Putamen (tissue), 1 donor: ENCODE measurements at places on chromosomes 4 and X.

DNA sequence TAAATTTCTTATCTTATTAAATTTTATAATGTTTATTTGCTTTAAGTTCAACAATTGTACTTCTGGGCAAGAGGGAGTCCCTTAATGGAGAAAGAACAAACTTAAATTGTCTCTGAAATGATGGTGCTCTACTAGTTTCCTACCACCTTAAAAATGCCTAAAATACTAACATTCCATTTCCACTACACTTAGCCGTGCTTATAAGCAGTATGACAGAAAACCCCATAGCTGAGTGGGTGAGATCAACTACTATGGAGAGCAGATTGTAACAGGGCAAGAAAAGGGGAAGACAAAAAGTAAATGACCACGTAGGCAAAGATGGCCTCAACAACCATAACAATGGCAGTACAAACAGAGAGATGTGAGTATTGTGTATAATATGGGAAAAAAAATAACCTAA is 35.0 kb downstream of the RFC1 start:
- DNase-seq, result no peak

GRCh38 chr4:114926583-114926982 is 186.8 kb downstream of the NDST4 start:
- DNase-seq, result peak; percentile 59

GRCh38 chrX:74015379-74016019 is 288.5 kb upstream of the ZCCHC13 start:
- peak; percentile 39 for DNase-seq

- no peak for DNase-seq
Observed at GRCh38 chr4:78720994-78721677, 55.0 kb upstream of the BMP2K start.

DNA sequence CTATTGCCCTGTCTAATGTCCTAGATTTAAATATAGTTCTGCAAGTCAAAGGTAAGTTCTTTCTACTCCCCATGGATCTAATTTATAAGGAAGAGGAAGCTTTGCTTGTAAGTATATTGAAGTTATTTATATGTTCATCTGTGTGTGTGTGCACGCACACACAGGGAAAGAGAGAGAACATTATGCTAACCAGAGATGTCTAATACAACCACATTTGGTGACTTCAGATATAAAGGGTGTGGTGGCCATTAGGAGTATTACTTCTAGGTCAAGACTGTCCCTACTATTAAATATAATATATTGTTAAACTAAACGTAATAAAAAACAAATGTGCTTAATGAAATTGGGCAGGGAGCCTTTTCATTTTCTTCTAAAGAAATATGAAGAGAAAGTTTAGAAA is 4.1 kb downstream of the DCK start:
- DNase-seq, result no peak

GRCh38 chr4:3010577-3010976 is 47.2 kb downstream of the GRK4 start:
- no peak for DNase-seq

GRCh38 chr4:88353324-88353723 is 25.3 kb upstream of the HERC6 start:
- DNase-seq, result no peak

GRCh38 chr4:140240237-140240636 is 86.3 kb upstream of the MAML3 start:
- no peak for DNase-seq

DNA sequence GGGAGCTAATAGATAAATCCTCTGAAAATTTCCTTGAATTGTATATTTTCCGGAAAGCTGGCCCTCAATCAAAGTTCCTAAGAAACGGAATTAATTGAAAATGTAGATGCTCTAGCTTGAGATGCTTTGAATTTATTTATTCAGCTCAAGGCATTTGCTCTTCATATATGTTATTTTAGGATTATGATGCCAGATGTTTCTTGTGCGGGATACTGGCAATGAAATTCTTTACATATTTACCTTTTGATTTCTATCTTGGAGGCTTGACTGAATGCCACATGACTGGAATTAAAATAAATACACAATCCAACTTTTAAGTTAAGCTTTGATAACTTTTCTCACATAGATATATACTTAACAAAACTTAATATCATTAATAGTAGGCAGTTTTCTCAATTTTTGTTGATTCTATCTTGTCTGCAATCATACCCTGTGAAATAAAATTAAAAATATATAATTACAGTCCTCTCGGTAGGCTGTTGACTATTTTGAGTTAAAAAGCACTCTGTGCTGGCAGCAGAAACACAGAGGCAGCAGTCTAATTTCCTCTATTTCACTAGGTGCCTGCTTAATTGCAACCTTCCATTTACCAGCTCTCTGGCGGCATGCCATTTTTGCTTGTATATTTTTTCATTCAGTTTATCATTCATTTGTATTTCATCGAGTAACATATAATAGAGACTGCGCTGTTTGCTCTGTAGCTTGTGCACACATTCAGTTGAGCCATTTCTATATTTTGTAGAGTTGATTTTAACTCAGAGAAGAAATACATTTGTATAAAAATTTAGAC is 991.5 kb downstream of the ADGRL3 start:
- no peak for DNase-seq

DNA sequence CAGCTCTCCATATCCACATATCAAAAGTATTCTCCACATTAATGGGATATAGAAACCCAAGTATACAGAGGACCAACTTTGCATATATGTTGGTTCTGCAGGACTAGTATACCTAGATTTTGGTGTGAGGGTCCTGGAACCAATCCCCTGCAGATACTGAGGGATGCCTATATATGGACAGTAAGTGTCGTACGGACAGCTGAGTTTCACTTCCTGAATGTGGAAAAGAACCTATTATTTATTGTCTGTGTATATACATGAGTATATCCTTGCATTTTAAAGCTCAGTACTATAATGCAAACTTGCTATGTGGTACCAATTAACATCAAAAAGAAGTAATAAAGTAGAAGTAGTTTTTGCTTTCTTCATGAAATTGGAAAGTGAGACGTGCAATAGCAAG is 101.9 kb downstream of the FBXW7 start:
- DNase-seq, result no peak

GRCh38 chrX:85922821-85923220 is 124.5 kb downstream of the CHM start:
- no peak for DNase-seq

GRCh38 chr4:7620086-7620813 is 185.5 kb upstream of the PSAPL1 start:
- DNase-seq, result no peak

- no peak for DNase-seq
Observed at GRCh38 chr4:152045449-152045806, 284.6 kb upstream of the GATB start.

DNA sequence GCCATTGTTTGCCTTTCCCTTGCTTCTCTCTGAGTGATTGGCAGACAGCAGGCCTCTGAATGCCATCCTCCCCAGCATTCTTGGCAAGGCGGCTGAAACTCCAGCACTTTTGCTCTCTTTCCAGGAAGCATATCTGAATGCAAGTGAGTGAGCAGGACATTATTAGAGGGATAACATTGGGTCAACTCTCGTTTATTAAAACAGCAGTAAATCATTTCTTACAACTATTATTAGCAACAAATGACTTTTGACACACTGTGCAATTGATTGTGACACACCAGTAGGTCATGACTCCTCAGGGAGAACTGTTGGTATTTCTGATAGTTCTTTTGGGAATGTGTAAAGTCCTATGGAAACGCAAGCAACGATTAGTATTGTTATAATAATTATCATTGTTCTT is 103.8 kb downstream of the EFNB1 start:
- no peak for DNase-seq

GRCh38 chr4:21946858-21947257 is 1.7 kb downstream of the KCNIP4 start:
- DNase-seq, result no peak

DNA sequence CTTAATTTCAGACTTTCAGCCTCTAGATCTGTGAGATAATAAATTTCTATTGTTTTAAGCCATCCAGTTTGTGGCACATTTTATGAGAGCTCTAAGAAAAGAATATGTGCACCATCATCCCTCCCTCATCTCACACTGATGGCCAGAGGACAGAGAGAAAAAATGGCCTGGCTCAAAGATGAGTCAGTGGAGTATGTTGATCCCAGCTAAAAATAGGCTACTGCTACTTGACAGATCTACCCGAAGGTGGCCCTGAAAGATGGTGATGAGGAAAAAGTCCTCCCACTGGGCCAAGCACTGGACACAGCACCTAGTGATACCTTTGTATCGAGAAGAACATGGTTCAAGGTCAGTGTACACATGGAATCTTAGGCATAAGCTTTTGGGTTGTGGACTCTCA is 38.2 kb upstream of the DCTD start:
- no peak for DNase-seq

DNA sequence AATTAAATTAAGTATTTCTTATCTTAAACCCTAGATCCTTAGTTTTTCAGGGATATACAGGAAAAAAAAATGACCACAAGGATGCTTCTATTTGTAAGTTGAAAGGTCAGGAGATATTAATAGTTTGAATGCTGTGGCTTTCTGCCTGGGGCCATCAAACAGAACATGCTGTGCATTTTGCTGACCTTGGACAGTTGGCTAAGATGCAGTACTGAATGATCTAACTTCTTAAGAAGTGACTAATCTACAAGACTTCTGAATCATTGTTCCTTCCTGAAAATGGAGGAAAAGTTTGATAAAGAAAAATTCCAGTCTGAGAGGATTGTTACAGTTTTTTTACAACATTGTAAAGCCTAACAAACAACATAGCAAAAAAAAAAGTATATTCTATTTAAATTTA is 237.8 kb upstream of the JADE1 start:
- no peak for DNase-seq

GRCh38 chr4:40254608-40255392 is 58.0 kb downstream of the RHOH start:
- DNase-seq, result peak; percentile 23

- peak; percentile 21 for DNase-seq
Observed at GRCh38 chrX:78327370-78328086, at the start of gene CYSLTR1. Gene CYSLTR1 (minus strand): TSS chrX:78327611. CDS start chrX:78273746, 53,865 bp downstream.

DNA sequence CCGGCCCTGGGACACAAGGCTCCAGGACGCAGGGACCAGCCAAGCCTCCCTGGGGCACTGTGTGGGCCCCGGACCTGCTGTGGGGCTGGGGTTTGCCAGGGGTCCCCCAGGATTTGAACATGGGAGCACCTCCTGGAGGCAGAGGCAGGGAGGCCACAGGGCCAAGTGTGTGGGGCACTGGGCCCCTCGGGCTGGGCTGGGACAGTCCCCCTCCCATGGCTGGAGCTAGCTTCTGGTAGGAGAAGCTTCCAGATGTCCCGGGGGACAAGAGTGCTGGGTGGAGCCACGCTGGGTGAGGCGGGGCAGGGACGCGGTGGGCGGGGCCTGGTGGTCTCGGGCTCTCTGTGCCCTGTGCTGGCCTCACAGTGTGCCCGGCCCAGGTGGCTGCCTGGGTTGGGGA is 18.6 kb downstream of the FGFRL1 start:
- no peak for DNase-seq

GRCh38 chrX:20383477-20383876 is 116.8 kb upstream of the RPS6KA3 start:
- DNase-seq, result no peak

DNA sequence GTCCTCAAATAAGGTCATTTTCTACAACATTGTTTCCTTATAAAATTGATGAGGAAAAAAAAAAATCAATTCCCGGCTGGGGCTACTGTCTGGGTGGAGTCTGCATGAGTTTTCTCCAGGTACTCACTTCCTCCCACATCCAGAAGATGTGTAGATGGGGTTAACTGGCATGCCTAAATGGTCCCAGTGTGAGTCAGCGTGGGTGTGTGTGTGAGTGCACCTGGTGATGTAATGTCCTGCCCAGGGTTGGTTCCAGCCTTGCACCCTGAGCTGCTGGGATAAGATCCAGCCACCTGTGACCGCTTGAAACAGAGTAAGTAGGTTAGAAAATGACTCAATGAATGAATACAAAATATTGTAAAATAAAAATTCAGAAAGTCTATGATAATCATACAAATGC is 11.1 kb downstream of the USP26 start:
- no peak for DNase-seq

GRCh38 chr4:111066001-111066400 is 443.1 kb upstream of the PITX2 start:
- no peak for DNase-seq

DNA sequence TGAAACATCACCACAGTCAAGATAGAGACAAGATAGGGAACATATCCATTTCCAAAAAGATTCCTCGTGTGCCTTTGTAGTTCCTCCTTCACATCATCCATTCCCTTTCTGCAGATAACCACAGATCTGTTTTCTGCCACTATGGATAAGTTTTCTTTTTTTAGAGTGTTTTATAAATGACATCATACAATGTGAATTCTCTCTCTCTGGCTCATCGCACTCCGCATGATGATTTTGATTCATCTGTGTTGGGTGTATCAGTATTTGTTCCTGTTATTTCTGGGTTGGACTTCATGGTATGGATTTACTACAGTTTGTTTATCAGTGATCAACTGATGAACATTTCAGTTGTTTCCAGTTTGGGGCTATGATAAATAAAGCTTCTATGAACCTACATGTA is 23.2 kb upstream of the ANXA3 start:
- no peak for DNase-seq

GRCh38 chr4:185682236-185682635 is 129.8 kb downstream of the SORBS2 start:
- DNase-seq, result no peak

- DNase-seq, result no peak
Observed at GRCh38 chr4:10743357-10743756, 58.8 kb upstream of the CLNK start.

- DNase-seq, result peak; percentile 73
Observed at GRCh38 chr4:159446266-159446976, 343.5 kb downstream of the RAPGEF2 start.

GRCh38 chrX:69496183-69496582 is 7.9 kb upstream of the NALF2 start:
- DNase-seq, result no peak

GRCh38 chr4:40389986-40390385 is 54.9 kb downstream of the CHRNA9 start:
- DNase-seq, result no peak

- DNase-seq, result no peak
Observed at GRCh38 chr4:12265554-12265953, 836.9 kb upstream of the HS3ST1 start.

DNA sequence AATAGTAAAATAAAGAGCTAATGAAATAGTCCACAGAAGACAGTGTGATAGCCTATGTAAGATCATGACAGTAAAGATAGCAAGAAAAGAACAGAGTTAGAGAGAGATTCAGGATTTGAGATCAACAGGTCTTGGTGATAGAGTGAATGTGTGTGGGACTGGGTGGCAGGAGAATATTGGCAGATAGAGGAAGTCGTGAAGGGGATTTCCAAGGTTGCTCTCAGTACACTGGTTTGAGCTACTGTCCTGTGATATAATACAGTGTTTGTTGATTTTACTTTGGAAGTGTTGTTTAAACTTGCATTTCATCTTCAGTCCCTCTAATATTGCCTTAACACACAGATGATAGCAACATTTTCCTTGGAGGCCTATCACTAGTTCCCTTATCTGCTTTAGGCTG is 44.1 kb downstream of the DTHD1 start:
- no peak for DNase-seq

DNA sequence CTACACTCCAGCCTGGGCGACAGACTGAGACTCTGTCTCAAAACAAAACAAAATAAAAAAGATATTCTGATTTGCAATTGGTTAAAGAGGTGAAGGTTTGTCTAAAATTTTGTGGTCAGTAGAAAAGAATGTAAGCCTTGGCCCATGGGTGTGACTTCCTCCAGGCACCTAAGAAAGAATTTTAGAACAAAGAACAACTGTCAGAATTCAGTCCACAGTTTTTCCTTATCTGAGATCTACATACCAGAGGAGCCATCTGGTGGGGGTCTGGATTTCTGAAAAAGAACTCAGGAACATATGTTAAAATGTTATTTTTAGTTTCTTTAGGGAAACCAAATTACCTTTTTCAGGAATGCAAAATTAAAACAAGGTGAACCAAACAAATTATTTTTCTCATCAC is 434.1 kb downstream of the ANKRD50 start:
- DNase-seq, result no peak
